Activated T-helper 1 cell treated with anti-CD3 and anti-CD28 coated beads, Interleukin-2, amount 50 U/mL, for 16 hours (primary cell): ENCODE measurements at places on chromosomes 13 and 19.

DNA sequence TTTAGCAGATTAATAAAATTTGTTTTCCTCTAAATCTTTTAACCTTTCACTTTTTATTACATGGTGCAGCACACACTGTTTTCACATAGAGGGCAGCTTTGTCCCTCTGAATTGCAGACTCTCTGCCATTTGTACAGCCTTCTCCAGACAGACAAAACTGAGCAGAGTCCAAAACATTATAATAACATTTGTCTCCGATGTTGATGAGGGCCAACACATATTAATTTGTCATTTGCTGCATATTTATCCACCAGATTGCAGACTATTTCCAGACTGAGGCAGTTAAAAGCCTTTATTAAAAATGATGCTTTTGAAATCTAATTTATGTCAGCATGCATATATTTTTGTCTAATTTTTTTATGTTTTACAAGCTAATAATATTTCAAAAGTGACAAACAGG lies 1251.9 kb upstream of the SLC10A2 start:
- no peak for DNase-seq

- DNase-seq = no peak
Measured at GRCh38 chr19:3655402-3656072, 28.9 kb upstream of the CACTIN start.

DNA sequence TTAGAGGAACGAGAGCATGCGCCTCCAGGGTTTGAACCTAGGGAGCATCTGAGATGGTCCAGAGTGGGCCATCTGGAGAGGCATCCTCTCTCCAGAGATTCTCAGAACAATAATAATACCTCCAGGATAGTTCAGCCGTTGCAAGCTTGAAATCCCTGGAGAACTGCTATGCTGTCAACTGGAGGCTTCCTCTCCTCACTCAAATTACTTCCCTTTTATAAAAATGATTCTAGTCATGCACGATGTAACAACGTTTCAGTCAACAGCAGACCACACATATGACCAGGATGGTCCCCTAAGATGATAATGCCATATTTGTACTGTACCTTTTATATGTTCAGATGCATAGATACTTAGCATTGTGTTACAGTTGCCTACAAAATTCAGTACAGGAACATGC lies 108.7 kb downstream of the SHISA2 start:
- no peak for DNase-seq

DNA sequence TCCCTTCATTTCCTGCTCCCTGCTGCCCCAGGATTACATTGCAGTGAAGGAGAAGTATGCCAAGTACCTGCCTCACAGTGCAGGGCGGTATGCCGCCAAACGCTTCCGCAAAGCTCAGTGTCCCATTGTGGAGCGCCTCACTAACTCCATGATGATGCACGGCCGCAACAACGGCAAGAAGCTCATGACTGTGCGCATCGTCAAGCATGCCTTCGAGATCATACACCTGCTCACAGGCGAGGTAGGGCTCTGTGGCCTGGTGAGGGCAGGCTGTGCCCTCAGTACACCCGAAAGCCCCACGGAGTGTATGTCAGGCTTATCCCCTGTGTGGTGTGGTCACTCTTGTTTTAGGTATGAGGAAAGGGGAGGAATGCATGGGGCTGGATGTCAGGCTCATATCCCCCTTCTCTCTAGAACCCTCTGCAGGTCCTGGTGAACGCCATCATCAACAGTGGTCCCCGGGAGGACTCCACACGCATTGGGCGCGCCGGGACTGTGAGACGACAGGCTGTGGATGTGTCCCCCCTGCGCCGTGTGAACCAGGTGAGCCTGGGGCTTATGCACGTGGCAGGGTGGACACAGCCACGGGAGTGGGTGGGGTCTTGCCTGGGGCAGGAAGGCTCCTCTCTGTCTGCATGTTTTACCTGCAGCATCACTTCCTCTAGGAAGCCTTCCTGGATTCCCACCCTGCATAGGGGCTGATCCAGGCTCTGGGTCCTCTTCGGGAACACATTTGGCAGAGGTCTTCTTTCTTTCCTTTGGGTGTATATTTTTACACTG lies 2.3 kb upstream of the RNF225 start:
- no peak for DNase-seq

GRCh38 chr13:22080832-22081231 lies 410.0 kb downstream of the FGF9 start:
- no peak for DNase-seq

DNA sequence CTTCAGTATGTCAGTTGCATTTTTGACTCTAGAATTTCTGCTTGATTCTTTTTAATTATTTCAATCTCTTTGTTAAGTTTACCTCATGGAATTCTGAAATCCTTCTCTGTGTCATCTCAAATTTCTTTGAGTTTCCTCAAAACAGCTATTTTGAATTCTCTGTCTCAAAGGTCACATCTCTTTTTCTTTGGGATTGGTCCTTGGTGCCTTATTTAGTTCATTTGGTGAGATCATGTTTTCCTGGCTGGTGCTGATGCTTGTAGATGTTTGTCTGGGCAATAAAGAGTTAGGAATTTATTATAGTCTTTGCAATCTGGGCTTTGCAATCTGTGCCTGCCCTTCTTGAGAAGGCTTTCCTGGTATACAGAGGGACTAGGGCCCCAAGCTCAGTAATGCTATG lies 18.5 kb upstream of the KBTBD7 start:
- DNase-seq = no peak

DNA sequence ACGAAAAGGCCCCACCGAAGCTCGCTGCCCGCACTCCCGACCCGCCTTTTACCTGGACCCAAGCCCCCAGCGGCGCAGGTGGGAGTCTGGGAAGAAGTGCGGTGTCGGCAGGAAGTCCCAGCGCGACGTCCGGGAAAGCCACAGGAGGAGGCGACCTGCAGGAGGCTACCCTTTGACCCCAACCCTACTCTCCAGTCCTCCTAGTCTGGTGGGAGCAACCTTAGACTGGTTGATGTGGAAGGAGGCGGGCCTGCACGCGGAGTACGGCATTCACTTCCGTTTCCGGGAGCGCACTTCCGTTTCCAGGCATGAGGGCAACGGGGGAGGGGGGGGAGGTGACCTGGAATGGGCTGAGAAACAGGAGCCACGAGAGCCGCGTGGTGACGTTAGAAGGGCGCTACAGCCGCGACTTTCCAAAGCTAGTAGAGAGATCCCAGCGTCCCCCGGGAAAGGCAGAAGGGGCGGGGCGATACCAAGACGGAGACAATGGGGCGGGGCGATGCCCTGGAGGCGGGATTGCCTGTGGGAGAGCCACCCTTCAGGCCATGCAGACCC lies 28.5 kb downstream of the ZNF266 start:
- DNase-seq = peak; percentile 2

GRCh38 chr19:10681658-10682057 lies 19.6 kb upstream of the QTRT1 start:
- DNase-seq = no peak

GRCh38 chr19:13842291-13843103 lies 34.4 kb upstream of the NANOS3 start:
- no peak for DNase-seq

DNA sequence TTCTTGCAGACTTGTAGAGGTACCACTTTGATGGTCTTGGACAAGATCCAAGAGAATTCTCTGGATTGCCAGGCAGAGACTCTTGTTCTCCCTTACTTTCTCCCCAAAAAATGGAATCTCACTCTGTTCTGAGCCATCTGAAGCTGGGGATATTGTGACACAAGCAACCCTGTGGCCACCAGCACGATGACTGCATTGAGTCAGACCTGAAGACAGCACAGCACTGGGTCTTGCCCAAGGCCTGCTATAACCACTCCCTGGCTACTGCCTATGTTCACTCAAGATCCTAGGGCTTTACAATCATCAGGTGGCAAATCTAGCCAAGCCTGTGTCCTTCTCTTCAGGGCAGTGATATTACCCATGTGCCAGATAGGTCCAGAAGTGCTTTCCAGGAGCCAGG lies 202.5 kb upstream of the SERP2 start:
- DNase-seq = no peak

DNA sequence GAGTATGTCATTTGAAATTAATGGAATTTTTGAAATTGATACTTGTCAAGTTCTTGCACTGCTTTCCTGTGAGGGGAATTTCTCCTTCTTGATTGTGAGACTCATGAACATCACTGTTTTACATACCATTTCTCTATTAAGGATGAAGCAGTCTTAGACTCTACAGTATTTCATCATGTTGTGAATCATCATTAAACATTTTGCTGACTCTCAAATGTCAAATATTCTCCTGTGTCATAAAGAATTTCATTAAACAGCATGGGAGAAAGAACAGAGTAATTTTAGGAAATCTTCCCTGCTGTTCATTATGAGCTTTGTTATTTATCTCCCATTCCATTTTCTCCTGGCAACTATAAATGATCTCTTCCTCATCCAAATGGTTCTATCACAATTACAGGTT lies 729.0 kb downstream of the PCDH9 start:
- DNase-seq = no peak

DNA sequence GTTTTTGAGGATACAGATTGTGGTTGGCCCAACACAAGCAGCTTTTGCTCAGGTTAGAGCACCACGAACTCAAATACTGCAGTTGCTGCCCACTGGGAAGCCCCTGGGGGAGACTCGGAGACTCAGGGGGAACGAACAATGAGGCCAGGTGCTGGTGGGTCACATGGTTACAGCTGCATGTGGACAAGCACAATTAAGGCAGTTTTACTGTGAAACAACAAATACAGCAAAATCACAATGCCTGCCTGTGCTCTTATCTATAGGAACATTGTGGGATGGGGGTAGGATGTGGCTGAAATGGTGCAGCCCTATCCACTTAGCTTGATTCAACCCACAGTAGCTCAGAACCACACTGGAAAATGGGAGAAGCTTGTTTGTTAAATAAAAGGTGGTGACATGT lies 119.7 kb upstream of the SPATA13 start:
- DNase-seq = no peak
